CD4-positive, alpha-beta T cell treated with Interleukin-6 at 100 ng/mL for 8 hours (primary cell): ENCODE measurements at places on chromosomes 1 and 21.

GRCh38 chr1:24420547-24420946 lies 4.9 kb downstream of the NIPAL3 start:
- no peak for DNase-seq

GRCh38 chr1:66074147-66074546 lies 281.5 kb downstream of the PDE4B start:
- DNase-seq: no peak

- no peak for DNase-seq
These were observed 1.2 kb downstream of the BTF3L4 start for GRCh38 chr1:52057255-52057654.

GRCh38 chr1:173208146-173208545 lies 1.0 kb upstream of the TNFSF4 start:
- no peak for DNase-seq

DNA sequence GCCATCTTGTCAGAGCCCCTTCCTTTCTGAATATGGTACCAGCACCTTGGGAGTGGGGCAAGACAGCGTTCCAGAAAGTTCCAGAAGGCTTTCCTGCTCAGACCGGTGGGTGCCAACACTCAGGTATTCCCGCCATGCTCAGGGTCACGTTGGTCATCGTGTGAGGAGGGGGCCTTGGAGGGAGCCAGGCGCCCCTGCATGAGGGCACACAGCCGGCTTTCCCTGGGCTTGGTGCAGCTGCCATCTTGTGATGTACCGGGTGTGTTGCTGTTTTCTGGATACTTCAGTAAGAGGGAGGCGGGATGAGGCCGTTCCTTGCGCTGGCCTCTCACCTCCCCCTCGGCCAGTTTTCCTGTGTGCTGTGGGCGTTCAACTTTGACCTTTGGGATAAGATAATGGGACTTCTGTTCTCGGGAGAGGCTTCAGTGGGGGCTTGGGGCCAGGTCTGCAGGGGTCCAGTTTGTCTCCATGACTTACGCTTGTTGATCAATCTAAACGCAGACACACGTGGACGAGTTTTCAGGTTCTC lies 69.7 kb downstream of the PRDM16 start:
- DNase-seq: no peak

GRCh38 chr1:153390938-153391710 lies at the start of gene S100A8:
S100A8 (minus strand) TSS chr1:153391073; CDS start chr1:153390535, 538 bp downstream.
- no peak for DNase-seq

GRCh38 chr1:178284058-178284457 lies 190.2 kb downstream of the RASAL2 start:
- no peak for DNase-seq

- DNase-seq: no peak
These were observed 161.1 kb upstream of the RRP15 start for GRCh38 chr1:218123968-218124367.

DNA sequence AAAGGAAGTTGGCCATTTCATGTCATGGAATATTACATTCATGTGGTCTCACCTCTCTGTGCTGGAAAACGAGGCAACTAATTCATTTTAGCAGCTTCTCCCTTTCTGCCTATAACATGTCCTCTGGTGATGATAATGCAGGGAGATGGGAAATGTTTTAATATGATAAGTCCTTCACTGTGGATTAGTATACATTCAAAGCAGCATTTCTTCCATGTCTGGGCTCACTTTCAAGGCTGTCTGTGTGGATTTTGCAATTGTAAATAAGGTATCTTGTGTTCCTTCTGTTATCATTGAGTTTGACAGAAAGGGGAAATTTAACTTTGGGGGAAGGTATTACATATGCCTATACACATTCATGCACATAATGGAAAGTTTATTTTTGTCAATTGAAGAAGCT lies 374.7 kb upstream of the DAB1 start:
- DNase-seq: no peak

DNA sequence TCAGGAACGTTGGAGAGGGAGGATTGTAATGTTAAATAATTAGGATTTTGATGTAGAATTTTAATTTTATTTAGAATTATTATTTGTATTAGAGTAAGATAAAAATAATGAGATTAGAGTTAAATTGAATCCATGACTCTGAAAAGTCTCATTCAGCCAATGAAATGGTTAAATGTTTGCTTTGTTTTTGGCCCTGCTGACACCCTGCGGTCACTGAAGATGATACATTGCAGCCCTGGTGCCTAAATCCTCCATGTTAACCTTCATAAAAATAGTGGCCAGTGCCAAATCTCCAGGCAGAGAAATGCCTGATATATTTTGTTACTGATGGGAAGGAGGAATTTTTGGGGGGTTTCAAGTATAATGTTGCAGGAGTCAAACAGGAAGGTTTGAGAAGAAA lies 27.3 kb upstream of the RLF start:
- no peak for DNase-seq

- no peak for DNase-seq
These were observed 126.9 kb downstream of the COQ8A start for GRCh38 chr1:227066999-227067398.

GRCh38 chr1:20080441-20081352 lies 10.7 kb downstream of the PLA2G5 start:
- DNase-seq: no peak

GRCh38 chr1:67332653-67333529 lies 25.2 kb downstream of the IL12RB2 start:
- peak; percentile 29 for DNase-seq

DNA sequence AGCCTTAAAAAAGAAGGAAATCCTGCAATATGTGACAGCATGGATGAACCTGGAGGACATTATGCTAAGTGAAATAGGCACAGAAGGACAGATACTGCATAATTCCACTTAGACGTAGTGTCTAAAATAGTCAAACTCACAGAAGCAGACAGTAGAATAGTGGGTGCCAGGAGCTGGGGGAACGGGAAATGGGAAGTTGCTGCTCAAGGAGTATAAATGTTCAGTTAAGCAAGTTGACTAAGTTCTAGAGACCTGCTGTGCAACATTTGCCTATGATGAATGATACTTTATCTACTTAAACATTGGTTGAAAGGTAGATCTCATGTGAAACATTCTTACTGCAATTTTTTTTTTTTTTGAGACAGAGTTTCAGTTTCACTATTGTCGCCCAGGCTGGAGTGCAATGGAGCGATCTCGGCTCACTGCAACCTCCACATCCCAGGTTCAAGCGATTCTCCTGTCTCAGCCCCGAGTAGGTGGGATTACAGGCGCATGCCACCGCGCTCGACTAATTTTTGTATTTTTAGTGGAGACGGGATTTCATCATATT lies 197.8 kb downstream of the HIVEP3 start:
- no peak for DNase-seq

DNA sequence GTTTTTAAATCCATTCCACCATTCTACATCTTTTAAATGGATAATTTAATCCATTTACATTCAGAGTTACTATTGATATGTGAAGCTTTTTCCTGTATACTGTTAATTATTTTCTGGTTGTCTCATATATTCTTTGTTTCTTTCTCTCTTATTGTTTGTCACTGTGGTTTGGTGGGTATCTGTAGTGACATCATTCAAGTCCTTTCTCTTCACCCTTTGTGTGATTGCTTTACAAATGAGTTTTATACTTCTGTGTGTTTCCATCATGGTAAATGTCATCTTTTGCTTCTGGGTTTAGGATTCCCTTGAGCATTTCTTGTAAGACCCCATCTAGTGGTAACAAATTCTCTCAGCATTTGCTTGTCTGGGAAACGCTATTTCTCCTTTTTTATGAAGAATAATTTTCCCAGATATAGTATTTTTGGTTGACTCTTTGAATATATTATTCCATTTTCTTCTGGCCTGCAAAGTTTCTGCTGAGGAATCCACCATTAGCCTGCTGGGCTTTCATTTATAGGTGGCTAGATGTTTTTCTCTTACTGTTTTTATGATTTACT lies 10.2 kb downstream of the LY9 start:
- DNase-seq: no peak

- peak; percentile 24 for DNase-seq
These were observed 20.8 kb upstream of the SDC3 start for GRCh38 chr1:30929135-30929889.

GRCh38 chr1:223133824-223134435 lies 9.1 kb downstream of the TLR5 start:
- peak; percentile 75 for DNase-seq
